ENCODE measurements at places on chromosomes 13 and 19. TPM values are rescaled to one million over a fixed set of nuclear protein-coding genes. Genes with fewer than 3 reads are reported as not detected.
A peak's percentile ranks its signal among the peaks of the same experiment; 100 is the strongest.

NLRP9 gene
- polyA plus RNA-seq = not detected

DNA sequence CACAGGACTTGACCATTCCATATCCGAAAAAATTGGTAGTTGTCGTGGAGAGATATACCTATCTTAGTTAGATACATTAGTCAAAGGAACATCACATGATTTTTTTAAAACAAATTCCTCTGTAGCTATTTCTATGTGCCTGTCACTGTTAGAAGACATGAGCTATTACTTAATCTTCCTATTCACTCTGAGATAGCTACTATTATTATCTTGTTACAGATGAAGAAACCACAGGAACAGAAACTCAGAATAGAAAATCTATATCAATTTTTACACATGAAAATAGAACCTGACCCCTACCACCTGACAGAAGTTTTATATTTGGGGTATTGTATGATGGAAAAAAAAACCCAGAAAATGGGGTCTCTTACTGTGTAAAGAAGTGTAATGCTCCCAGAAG is 68.9 kb upstream of the TDRD3 start:
- no peak overlapping the region for H3K4me3 ChIP-seq
- no peak for DNase-seq
- no peak overlapping the region for H3K27ac ChIP-seq
- H3K36me3 ChIP-seq = no peaks in the 10 kb centered on the region
- H3K27me3 ChIP-seq = peaks cover 13% of the 10 kb centered on the region

GRCh38 chr13:75635101-75635827 is 866 bp upstream of the LMO7 start:
- H3K36me3 ChIP-seq = no peaks in the 10 kb centered on the region
- no peaks in the 10 kb centered on the region for H3K4me1 ChIP-seq
- H3K4me3 ChIP-seq = peak overlapping the region; percentile 81
- peaks cover 8% of the 10 kb centered on the region for H3K27me3 ChIP-seq
- no peak overlapping the region for H3K27ac ChIP-seq

DNA sequence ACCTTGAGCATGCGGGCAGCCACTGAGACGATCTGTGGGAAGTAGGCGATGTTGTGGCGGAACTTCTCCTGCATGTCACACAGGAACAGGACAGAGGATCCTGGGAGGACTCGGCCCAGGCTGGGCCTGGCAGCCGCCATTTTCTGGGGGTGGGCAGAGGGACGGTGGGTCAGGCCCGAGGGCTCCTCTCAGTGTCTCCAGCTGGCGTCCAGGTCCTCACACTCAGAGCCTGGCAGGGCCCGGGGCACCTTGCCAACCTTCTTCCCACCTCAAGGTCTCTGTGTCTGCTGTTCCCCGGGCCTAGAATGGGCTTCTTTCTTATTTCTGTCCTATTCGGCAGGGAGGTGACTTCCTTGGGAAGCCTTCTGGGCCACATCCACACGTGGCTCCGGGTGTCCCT is 5.1 kb downstream of the ISOC2 start:
- peaks cover 11% of the 10 kb centered on the region for H3K27me3 ChIP-seq
- peaks cover 35% of the 10 kb centered on the region for H3K4me1 ChIP-seq

DNA sequence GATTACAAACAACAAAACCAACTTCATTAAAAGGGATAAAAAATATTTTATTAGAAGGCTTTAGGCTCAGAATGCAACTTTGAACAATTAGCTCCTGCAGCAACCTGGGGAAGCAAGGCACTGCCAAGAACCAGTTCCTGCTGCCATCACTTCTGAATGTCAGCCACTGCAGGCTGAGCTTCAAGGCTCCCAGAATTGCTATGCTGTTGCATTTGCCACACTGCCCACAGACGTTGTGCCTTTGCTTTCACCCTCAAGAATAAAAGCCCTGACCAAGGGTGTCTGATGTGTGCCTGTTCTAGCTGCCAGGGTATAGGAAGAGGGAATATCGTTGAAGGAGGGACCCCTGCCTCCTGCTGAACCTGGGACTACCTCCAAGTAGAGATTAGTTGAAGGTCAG is 238.4 kb downstream of the ITGBL1 start:
- DNase-seq = no peak
- no peak overlapping the region for H3K27ac ChIP-seq
- H3K36me3 ChIP-seq = no peaks in the 10 kb centered on the region
- no peaks in the 10 kb centered on the region for H3K4me1 ChIP-seq

DNA sequence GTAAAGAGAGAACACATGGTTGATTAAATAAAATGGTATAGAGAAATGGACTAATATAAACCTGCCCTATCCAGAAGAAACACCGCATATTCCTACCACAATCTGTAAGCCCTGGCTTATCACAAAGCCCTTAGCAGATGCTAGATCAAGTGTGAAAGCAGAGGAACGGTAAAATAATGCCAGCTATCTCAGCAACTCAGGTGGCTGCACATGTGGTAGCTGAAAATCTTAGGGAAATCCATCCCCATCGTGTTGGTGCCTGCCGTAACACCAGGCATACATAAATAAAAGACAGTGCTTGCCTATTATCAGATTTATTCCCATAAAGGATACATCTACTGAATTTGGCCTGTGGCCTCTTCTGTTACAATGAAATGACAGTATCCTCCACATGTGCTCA is 304.1 kb upstream of the MAB21L1 start:
- H3K27ac ChIP-seq = no peak overlapping the region
- no peak for DNase-seq
- no peaks in the 10 kb centered on the region for H3K36me3 ChIP-seq
- H3K27me3 ChIP-seq = peaks cover 8% of the 10 kb centered on the region

- DNase-seq = peak; percentile 21
- H3K27ac ChIP-seq = peak overlapping the region; percentile 48
- H3K36me3 ChIP-seq = no peaks in the 10 kb centered on the region
These were observed 14.0 kb upstream of the RAB20 start for GRCh38 chr13:110575322-110576069.

- H3K4me3 ChIP-seq = peak overlapping the region; percentile 95
These were observed 404 bp upstream of the IL27RA start for GRCh38 chr19:14030997-14031718.

- H3K4me3 ChIP-seq = no peak overlapping the region
- H3K27me3 ChIP-seq = no peaks in the 10 kb centered on the region
- H3K4me1 ChIP-seq = no peaks in the 10 kb centered on the region
- H3K36me3 ChIP-seq = no peaks in the 10 kb centered on the region
- no peak overlapping the region for H3K27ac ChIP-seq
These were observed 705.3 kb downstream of the GPC5 start for GRCh38 chr13:92103689-92104153.

DNA sequence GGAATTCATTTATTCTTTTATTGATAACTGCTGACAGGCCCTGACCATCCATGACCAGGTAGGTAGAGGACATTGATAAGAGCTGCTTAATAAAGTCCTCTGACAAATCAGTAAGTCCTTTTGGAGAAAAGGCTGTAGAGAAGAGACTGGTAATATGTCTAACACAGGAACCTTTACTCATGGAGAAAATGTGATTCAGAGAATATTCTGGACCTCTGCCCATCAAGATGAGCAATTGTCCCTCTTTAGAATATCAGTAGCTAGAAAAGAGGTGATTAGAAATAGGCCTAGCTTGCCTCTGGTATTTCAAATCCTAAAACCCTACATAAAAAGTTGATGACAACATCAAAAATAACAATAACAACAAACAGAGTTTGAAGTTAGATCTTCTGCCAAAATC is 642.3 kb downstream of the TBC1D4 start:
- no peak for DNase-seq
- no peak overlapping the region for H3K27ac ChIP-seq
- H3K36me3 ChIP-seq = no peaks in the 10 kb centered on the region
- H3K27me3 ChIP-seq = no peaks in the 10 kb centered on the region
- no peak overlapping the region for H3K4me3 ChIP-seq

DNA sequence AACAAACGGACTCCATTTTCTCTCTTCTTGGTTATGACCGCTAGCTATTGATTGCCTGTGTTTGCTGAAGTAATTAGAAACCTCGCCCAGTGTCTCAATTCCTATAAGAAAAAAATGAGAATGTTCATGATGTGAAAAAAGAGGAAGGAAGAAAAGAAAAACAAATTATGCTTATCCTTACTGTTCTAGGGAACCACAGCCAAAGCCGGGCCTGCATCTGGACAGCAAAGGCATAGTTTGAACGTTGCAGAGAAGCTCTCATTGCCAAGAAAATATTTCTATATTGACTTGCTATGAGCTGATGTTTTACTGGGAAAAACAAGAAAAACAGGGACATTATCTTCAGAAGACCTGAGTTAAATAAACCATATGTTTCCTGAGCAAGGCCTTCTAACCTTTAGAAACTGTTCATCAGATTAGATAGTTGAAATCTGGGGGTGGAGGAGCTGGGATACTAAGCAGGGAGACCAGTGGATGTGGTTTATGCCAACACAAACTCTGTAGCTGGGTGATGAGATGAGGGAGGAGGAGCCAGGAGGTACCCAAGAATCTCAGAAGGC is 55.0 kb downstream of the EFNB2 start:
- peaks cover 14% of the 10 kb centered on the region for H3K27me3 ChIP-seq
- no peak for DNase-seq
- no peaks in the 10 kb centered on the region for H3K36me3 ChIP-seq
- H3K27ac ChIP-seq = no peak overlapping the region
- H3K4me3 ChIP-seq = no peak overlapping the region

DNA sequence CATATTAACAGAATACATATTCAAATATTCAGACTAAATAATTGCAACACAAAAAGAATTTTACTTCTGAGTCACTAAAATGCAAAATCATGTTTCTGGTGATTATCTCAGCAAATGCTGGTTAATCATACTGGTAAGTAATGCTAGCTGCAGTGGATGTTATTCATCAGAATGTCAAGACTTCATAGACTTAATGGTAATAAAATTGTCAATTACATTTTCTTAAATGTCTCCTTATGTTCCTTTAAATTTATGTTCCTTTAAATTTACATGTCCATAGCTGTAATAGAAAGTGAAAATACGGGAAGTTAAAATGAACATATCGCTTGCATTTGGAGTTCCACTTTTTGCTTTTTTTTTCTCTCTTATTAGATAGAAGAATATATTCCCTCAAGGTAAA is 853.0 kb downstream of the SLITRK6 start:
- no peaks in the 10 kb centered on the region for H3K4me1 ChIP-seq
- no peak for DNase-seq
- no peaks in the 10 kb centered on the region for H3K36me3 ChIP-seq
- no peak overlapping the region for H3K4me3 ChIP-seq
- no peaks in the 10 kb centered on the region for H3K27me3 ChIP-seq

DNA sequence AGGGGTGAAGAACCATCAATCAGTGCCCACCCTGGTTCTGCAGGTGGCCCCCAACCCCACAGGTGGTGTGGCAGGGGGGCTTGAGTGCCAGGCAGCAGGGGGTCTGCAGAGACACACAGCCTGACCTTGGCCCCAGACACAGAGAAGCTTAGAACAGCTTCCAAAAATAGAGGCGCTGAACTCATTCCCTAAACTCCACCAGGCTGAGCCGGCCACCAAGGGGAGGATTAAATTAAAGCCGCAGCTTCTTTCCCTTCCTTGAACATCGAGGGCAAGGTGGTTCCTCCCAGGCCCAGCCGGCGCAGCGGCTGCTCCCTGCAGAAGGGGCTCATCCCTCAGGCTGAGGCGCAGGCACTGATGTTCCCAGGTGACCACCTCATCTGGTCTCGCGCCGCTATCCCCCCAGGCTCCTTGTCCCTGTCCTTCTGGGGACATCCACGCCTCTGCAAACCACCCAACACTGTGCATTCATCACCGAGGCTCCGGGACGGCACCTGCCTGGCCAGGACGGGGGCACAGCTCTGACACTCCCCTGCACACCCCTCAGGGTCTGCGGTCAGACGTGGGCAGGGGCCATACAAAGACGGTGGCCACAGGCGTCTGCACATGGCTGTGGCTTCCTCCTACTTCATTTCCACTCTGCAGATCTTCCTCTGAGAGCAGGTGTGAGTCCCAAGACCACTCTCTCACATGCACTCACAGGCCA is 30.9 kb downstream of the LAMP1 start:
- peaks cover 14% of the 10 kb centered on the region for H3K36me3 ChIP-seq
- no peak overlapping the region for H3K4me3 ChIP-seq
- DNase-seq = no peak

GRCh38 chr19:15159251-15159650 is 41.5 kb downstream of the NOTCH3 start:
- DNase-seq = no peak
- no peak overlapping the region for H3K4me3 ChIP-seq
- no peak overlapping the region for H3K27ac ChIP-seq
- H3K27me3 ChIP-seq = peaks cover 25% of the 10 kb centered on the region

DNA sequence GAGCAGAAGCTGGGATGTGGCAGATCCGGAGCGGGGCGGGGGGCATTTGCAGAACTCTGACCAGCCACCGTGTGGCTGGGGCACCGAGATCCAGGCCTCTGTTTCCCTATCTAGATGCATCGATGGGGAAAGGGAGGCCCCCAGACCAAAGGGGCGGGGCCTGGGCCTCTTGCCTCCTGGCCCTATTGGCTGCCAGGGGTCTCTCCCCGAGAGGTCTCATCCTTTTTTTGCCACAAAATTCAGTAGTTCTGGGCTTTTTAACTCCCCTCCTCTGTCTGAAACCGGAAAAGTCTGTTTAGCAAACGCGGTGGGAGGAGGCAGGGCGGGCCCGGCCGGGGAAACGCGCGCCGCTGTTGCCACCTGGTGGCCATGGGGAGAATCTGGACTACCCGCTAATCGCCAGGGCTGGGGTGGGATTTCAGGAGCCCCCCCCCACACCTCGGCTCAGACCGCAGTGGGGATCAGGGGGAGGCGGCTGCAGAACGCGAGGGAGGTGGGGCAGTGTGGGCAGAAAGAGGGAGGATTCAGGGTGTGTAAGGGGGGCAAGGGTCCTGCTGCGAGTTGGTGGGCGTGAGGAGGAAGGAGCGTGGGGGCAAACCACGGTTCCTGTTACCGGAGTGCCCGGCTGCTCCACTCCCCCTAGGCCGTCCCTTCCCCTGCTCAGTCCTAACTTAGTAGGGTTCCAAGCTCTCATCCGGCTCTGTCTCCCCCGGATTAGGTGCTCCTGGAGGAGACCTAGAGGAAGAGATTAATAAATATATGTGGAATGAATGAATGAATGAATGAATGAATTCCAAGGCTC is 28.3 kb downstream of the IL12RB1 start:
- no peaks in the 10 kb centered on the region for H3K36me3 ChIP-seq
- H3K4me3 ChIP-seq = peak overlapping the region; percentile 73
- H3K4me1 ChIP-seq = peaks cover 22% of the 10 kb centered on the region

DNA sequence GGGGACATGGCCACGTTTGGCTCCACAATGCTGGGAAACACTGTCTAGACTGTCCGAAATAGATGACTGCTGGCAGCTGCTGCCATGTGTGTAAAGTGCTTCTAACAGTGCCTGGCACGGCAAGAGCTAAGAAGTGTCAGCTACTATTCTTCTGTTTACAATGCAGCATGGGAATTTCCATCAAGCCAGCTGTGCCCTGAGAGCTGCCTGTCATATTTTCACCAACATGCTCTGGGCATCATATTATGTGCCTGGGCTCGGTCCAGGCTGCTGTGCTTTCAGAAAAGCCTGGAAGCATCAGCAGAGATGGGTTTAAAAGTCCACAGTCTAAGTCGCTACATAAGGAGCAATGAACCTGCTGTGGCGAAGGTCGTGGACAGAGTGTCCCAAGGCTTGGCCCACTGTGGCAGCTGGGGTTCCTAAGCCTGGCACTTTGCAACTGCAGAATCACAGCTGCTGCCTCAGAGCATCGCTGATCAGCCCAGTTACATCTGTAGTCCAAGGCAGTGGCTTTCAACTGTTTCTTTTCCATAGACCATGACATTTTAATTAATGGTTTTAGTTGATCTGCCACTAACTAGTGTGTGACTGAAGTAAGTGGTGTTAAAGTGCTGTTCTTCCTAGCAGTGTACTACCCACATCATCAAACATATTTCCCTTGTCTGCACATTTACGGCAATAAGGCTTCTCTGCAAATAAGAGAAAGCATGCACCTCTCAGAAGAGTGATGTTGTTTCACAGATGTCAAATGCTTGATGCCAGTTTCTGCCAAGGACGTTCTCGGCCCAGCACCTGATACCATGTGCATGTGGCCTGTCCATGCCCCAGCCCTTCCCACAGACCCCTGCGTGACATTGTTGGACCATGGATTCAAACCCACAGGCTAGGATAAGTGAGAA is 95.7 kb upstream of the C1QTNF9B start:
- DNase-seq = no peak
- peaks cover 13% of the 10 kb centered on the region for H3K27me3 ChIP-seq
- no peak overlapping the region for H3K4me3 ChIP-seq
- H3K27ac ChIP-seq = no peak overlapping the region
- no peaks in the 10 kb centered on the region for H3K4me1 ChIP-seq
